ENCODE measurements at places on chromosomes 12 and 14.
A peak's percentile ranks its signal among the peaks of the same experiment; 100 is the strongest.

- no peak for DNase-seq
These were observed 102.7 kb downstream of the LRRIQ1 start for GRCh38 chr12:85138833-85139232.

- DNase-seq, result no peak
These were observed 2.4 kb upstream of the SERPINA4 start for GRCh38 chr14:94558842-94559241.

DNA sequence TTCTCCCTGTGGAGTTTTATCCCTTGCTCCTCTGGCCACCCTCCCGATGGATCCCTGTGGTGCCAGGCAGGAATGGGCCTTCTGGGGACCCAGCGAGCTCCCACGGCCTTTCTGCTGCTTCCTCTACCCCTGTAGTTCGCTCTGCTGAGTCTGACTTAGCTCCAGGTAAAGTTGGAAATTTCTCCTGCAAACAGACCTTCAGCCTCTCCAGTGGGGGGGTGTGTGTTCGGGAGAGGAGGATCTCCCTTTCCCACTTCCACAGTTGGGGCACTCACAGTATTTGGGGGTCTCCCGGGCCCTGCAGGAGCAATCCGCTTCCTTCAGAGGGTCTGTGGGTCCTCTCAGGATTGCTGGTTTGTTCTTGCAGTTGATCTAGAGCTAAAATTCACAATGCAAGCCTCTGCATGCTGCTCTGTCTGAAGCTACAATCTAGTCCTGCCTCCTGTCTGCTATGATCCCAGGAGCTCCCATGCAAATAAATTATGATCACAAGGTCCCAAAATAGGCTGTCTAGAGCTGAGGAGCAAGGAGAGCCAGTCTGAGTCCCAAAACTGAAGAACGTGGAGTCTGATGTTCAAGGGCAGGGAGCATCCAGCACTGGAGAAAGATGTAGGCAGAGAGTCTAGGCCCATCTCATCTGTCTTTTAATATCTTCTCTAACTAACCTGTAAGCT lies 18.3 kb downstream of the MTRFR start:
- peak; percentile 49 for DNase-seq

- DNase-seq, result no peak
These were observed 21.9 kb upstream of the ZFP36L1 start for GRCh38 chr14:68814539-68815297.

GRCh38 chr14:50061664-50062437 lies 54.5 kb downstream of the VCPKMT start:
- DNase-seq, result no peak

DNA sequence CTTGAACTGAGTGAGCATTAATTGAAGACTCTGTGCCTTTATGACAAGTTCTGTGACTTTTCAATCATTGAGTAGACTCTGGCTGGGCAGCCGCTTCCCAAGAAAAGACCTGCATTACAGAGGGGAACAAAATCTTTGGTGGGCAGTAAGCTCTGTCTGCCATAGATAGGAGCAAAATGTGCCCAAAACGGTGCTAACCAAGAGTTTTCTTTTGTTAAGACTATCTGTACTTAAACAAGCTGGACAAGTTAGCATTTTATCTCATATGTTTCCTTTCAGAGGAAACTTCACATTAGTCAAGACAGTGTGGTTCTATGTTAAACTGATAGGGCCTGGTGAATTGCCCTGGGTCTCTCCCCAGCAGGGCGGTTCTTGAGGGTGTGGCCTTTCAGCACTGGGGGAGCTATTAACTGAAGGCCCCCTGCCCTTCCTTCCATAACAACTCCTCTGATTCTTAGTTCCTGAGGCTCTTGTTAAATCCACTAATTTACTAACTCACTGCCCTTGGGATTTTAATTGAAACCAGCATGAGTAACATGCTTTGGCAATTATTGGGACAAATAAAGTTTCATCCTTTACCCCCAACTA lies 219.6 kb downstream of the KTN1 start:
- no peak for DNase-seq

GRCh38 chr14:73392329-73393257 lies 65.8 kb downstream of the NUMB start:
- DNase-seq, result no peak

DNA sequence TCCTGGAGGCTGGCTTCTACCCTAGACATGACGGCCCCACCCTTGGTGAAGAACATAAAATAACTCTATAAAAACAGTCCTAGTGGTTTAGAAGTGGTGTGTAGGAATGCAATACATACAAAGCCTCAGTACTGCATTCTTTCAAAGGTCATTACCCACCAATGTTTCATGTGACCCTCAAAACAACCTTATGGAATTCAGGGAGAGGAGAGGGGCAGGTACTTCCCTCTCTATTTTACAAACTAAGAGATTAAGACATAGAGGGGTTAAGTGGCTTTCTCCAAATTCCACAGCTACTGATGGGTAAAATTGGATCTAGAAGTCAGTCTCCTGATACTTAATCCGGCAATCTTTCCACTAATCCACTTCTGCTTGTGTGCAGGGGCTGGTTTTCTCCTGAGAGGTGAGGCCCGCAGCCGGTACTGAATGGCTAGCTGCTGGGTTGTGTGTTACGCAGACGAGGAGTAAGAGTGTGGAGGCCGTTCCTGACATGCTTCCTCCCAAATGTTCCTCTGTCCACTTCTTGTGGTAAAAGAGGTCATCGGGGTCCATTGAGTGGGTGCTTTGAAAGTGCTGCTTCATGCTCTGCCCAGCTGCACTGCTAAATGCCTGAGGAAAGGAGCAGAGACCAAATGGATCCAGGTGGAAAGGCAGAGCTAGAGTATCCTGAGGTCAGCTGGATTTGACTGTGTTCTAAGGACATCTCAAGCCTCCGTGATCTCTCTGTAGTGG lies 16.2 kb downstream of the SLC7A8 start:
- no peak for DNase-seq

DNA sequence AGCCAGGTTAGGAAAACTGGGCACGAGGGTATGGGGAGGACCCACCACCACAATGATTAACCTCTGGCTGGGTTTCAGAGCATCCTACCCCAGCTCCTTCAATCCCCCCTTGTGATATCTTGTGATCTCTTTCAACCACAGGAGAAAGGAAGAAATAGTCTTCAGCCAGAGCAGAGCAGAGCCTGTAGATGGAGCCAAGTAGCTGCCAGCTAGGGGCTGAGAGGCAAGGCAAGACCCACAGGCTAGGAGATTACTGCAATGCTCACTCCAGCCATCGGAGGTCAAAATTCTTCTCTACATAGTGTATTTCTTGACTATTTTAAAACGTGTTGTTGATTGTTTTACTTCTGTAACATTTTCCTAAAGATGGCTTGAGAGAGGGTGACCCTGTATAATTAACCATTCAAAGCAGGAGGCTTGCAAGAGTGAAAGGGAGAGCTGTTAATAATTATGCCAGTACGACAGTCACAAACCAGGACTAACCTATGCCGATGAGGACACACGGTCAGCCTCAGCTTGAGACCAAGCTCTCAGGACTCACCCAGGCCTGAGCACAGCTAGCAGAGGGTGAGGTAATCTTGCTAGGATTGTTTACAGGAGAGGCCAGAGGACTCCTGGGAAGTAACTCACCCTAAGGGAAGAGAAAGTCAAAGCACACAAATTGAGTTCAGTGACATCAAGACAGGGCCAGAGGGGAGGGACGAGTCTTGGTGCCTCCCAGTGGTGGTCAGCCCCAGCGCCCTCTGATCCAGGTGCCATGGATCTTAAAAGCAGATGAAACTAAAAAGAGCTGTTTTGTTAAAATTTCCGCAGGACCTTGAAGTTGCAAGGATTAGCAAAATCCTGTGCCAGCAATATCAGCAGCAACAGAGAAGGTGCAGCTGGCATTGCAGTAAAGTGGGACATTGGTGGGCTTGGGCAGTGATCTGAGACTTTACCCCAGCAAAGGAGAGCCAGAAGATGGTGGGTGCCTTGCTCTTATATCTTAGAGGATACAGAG lies 29.8 kb upstream of the CDKN3 start:
- no peak for DNase-seq

- no peak for DNase-seq
These were observed 14.6 kb downstream of the GALNT8 start for GRCh38 chr12:4734625-4735340.

GRCh38 chr12:43758247-43758727 lies 303 bp downstream of the PUS7L start:
- DNase-seq, result no peak

DNA sequence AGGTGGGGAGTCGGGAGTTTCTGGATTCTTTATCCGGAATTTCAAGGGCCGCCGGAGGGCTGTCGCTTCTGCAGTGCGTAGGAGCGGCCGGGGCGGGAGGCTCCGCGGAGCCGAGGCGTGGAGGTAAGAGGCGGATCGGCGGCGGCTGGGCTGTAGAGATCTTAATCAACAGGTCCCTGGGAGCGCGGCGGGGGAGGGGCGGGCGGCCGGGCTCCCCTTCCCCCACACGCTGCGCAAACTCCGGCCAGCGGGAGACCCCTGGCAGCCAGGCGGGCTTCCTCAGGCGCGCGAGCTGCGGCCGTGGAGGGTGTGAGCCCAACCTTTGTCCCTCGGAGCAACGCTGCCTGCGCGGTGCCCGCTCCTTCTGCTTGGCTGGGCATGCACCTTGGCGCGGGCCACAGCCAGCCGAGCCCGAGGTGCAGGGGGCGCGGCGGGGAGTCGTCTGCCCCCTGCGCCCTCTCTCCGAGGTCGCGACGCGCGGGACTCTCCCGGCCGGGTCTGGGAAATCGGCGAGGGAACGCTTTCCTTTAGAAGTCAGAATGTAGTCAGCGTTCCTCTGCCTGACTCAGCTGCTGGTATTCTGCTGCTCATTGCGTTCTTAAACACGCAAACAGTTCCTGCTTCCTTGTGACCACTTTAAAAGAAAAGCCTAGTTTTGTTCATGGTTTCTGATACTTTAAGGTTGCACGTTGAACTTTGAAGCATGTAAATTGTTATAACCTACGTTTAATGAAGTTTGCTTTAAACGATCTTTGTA lies at the start of gene PALS1:
Gene PALS1, plus strand, starts transcription at position 25 of the 757 bp plus-strand sequence. CDS start 37,736 bp downstream, outside the sequence.
- DNase-seq, result peak; percentile 28

- no peak for DNase-seq
These were observed 148.9 kb downstream of the SYT10 start for GRCh38 chr12:33290703-33291102.

DNA sequence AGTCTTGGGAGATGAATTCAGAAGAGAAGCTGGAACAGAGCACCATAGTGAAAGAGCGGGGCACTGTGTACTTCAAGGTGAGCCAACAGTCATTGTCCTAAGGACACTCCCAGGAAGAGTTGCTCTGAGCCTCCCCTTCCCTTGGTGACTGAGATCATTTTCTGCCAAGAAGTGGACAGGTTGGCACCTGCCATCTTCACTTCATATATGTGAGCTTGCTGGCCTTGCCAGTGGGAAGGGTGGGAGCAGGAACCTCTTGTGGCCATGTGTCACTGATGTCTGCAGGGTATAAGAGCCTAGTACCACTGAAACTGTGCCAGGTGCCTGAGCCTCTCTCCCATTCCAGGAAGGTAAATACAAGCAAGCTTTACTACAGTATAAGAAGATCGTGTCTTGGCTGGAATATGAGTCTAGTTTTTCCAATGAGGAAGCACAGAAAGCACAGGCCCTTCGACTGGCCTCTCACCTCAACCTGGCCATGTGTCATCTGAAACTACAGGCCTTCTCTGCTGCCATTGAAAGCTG lies 5.3 kb downstream of the FKBP4 start:
- DNase-seq, result no peak
